ENCODE measurements at places on chromosomes 4 and X. TPM values are rescaled to one million over a fixed set of nuclear protein-coding genes. Genes with fewer than 3 reads are reported as not detected.

Gene UGT2B15
- 2.0 TPM for total RNA-seq

Gene CTAG1B
- total RNA-seq: 2.3 TPM

Gene HERC6
- 2.6 TPM for total RNA-seq

Gene PDGFC
- 59.7 TPM for total RNA-seq

Gene TMEM31
- not detected for total RNA-seq

- H3K36me3 ChIP-seq: peaks cover 15% of the 10 kb centered on the region
- no peak overlapping the region for H3K27ac ChIP-seq
- no peak for DNase-seq
- no peak overlapping the region for H3K4me3 ChIP-seq
- no peaks in the 10 kb centered on the region for H3K27me3 ChIP-seq
- H3K4me1 ChIP-seq: no peaks in the 10 kb centered on the region
Measured at GRCh38 chrX:1424147-1424851, 28.4 kb downstream of the ASMTL start.

DNA sequence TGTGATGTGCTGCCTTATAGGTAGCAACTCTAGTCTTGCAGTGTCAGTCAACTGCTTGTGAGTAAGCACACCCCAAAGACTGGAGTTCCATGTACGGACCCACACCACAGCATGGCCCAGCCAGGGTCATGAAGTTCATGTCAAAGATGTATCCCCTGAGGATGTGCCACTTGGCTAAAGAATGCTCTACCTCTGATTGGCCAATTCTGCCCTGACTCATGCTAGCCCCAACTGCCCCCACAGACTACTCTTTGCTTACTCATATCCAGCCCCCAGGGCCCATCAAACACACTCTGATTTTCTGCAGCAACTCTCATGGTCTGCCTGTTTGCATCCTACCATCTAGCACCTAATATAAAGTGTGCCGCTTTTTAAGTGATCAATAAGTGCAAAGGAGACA is 62.5 kb downstream of the CHRDL1 start:
- H3K27ac ChIP-seq: no peak overlapping the region
- no peak for DNase-seq
- H3K4me3 ChIP-seq: no peak overlapping the region

GRCh38 chr4:183286590-183287308 is 33.3 kb downstream of the CLDN22 start:
- H3K4me1 ChIP-seq: no peaks in the 10 kb centered on the region
- no peak overlapping the region for H3K27ac ChIP-seq
- no peak overlapping the region for H3K4me3 ChIP-seq
- no peaks in the 10 kb centered on the region for H3K27me3 ChIP-seq
- no peaks in the 10 kb centered on the region for H3K36me3 ChIP-seq
- no peak for DNase-seq

DNA sequence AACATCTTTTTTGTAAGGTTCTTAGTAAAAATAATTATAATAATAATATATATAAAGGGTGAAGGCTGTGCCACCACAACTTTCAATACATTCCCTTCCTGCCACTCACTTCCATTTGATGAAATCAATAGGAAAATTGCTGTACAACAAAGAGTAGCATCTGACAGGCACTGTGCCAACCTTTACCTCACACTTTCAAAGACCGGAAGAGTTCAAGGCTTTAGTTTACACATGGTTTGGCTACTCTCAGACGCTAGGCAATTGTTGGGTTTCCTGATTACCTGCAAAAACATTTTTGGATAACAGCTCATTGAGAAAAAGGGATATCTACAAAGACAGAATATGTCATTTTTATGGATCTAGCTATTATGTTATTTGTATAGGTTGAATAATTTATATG is 5.5 kb upstream of the ING2 start:
- no peak overlapping the region for H3K4me3 ChIP-seq
- no peak for DNase-seq
- H3K27ac ChIP-seq: no peak overlapping the region
- H3K36me3 ChIP-seq: no peaks in the 10 kb centered on the region
- H3K27me3 ChIP-seq: no peaks in the 10 kb centered on the region

GRCh38 chr4:120540625-120541024 is 381.9 kb downstream of the PRDM5 start:
- no peak overlapping the region for H3K4me3 ChIP-seq
- H3K27ac ChIP-seq: no peak overlapping the region
- DNase-seq: no peak
- no peaks in the 10 kb centered on the region for H3K4me1 ChIP-seq

- no peak for DNase-seq
- no peaks in the 10 kb centered on the region for H3K4me1 ChIP-seq
- no peak overlapping the region for H3K4me3 ChIP-seq
- no peaks in the 10 kb centered on the region for H3K36me3 ChIP-seq
- no peak overlapping the region for H3K27ac ChIP-seq
- H3K27me3 ChIP-seq: no peaks in the 10 kb centered on the region
Measured at GRCh38 chr4:84319124-84319523, 180.0 kb downstream of the NKX6-1 start.

- peaks cover 3% of the 10 kb centered on the region for H3K27me3 ChIP-seq
- no peaks in the 10 kb centered on the region for H3K36me3 ChIP-seq
- no peaks in the 10 kb centered on the region for H3K4me1 ChIP-seq
- no peak overlapping the region for H3K4me3 ChIP-seq
- DNase-seq: no peak
Measured at GRCh38 chr4:55830716-55831115, 11.1 kb downstream of the EXOC1L start.

DNA sequence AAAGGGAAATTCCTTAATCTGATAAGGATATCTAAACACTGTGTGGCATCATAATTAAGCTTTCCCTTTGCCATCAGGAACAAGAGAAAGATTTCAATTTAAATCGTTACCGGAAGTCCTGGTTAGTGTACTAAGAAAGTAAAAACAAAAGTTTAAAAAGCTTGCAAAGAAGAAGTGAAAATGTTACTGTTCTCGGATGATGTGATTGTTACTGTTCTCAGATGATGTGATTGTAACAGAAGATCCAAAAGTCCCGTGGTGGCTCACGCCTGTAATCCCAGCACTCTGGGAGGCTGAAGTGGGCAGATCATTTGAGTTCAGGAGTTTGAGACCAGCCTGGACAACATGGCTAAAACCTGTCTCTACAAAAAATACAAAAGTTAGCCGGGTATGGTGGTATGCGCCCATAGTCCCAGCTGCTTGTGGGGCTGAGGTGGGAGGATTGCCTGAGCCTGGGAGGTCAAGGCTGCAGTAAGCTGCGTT is 62.5 kb downstream of the RGS12 start:
- no peaks in the 10 kb centered on the region for H3K27me3 ChIP-seq
- H3K36me3 ChIP-seq: no peaks in the 10 kb centered on the region
- H3K27ac ChIP-seq: no peak overlapping the region
- no peak for DNase-seq
- H3K4me3 ChIP-seq: no peak overlapping the region

Data from breast epithelium (tissue), 4 donors.